ENCODE measurements at places on chromosomes 5 and 9.

DNA sequence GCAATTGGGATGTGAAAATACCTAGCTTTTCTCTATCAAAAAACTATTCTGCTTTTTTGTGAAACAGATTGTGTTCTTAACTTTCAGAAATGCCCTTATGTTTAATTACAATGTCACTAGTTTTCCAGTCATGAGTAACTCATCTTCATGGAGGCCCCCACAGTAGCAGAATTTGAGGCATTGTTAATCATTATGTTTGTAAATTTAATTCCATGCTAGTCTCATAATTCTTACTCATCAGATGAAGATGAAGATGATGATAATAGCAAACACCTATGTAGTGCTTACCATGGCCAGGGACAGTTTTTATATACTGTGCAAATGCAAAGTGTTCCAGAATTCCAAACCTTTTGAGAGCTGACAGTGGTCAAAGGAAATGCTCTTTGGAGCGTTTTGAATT lies 27.7 kb upstream of the F2R start:
- DNase-seq: no peak

DNA sequence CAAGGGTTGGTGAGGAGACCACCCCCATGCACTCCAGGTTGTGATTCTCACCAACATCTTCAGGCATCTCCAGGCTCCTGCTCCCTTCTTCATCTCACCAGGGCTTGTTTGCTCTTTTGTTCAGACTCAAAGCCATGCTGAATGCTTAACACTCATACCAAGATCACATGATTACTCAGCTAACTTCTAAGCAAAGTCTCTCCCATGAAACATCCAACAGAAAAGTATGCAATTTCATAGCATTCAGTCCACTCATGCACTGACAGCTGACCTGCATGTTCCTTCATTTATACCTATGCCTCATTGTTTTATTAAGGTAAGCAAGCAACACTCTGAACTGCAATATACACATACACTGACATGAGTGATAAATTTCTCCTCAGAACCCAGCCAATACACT lies 69.0 kb downstream of the SHC3 start:
- no peak for DNase-seq

DNA sequence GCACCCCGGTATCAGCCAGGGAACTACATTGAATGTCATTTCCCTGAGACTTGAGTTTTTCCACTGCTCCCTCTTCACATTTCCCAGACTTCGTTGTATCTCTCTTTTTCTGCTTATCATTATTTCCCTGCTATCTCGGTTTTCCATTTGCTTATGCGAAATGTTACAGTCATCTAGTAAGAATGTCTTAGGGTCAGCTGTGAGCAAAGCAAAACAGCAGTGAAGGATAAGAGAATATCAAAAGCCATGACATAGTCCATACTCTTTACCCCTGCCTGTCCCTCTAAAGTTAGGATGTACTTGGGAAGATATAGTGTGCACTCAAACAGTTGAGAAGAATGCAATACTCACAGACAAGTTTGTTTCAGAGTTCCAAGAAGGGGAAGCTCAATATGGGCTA lies 88.7 kb downstream of the ITGA1 start:
- no peak for DNase-seq

DNA sequence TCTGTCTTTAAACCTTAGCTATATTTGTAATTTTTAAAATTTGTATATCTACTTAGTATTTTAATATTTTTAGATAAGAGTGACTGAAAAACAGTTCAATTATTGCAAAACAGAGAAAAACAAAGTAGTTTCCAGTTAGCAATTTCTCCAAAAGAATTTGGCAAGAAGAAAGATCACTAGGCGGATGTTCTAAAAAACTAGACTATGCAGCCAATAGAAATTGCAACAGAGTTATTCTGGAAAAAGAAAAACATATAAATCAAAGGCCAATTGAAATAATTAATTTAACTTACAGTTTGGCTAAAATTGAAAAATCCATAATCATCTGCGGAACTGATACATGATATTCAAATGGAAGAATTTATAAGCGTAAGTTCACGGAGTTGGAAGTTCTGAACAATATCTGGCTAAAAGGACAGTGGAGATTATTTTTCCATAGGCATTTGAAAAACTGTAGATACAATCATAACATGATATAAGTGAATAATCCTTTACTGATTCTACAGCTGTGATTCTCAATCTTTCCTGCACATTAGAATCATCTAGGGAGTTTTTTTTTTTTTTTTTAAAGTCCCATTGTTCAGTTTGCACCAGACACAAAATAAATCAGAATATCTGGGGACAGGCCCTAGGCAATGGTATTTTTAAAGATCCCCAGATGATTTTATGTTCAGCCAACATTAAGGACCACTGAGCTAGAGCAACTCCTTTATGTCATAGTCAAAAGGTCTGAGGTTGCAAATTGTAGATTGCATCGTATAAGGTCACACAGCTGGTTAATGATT lies 605.1 kb upstream of the DAB2 start:
- no peak for DNase-seq

DNA sequence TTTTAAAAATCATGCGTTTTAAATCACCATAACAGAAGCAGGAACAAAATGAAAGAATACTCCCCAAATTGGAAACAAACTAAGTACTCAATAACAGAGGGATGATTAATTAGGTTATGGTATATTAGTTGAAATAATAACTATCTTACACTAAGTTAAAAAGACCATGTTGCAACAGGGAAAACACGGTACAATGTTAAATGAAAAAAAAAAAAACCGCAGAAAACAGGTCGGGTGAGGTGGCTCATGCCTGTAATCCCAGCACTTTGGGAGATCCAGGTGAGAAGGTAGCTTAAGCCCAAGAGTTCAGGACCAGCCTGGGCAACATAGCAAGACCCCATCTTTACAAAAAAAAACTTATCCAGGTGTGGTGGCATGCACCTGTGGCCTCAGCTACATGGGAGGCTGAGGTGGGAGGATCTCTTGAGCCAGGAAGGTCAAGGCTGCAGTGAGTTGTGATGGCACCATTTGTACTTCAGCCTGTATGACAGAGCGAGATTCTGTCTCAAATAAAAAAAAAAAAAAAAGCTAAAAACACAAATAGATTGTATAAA lies 2.4 kb upstream of the PTPN3 start:
- no peak for DNase-seq

- no peak for DNase-seq
Observed at GRCh38 chr5:72552041-72552557, 44.9 kb upstream of the ZNF366 start.

- no peak for DNase-seq
Observed at GRCh38 chr5:39231705-39232525, 12.6 kb upstream of the FYB1 start.

DNA sequence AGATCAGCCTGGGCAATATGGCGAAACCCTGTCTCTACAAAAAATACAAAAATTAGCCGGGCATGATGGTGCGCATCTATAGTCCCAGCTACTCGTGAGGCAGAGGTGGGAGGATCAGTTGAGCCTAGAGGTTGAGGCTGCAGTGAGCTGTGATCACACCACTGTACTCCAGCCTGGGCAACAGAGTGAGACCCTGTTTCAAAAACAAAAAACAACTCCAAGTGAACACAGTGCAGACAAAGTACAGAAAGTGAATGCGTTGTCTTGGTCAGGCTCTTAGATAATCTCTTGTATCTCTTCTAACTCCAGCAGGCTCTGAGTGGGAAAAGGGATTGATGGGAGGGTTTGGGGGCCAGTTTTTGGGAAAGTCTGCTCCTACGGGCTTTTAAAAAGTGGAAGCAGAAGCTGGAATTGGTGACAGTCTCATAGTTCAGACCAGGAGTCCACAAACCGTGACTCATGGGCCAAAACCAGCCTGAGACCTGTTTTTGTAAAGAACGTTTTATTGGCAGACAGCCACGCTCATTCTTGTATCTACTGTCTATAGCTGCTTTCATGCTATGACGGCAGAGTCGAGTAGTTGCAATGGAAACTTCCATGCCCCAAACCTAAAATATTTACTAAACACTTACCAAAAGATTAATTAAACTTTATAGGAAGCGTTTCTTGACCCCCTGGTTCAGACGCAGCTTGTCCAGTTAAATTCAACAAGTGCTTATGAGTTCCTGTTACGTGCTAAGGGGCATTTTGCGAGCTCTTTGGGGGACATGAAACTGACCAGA lies 32.9 kb downstream of the NDST1 start:
- peak; percentile 82 for DNase-seq

GRCh38 chr5:72238712-72239445 lies 81.2 kb downstream of the MRPS27 start:
- DNase-seq: no peak

GRCh38 chr9:90505695-90506094 lies 136.9 kb downstream of the DIRAS2 start:
- no peak for DNase-seq

DNA sequence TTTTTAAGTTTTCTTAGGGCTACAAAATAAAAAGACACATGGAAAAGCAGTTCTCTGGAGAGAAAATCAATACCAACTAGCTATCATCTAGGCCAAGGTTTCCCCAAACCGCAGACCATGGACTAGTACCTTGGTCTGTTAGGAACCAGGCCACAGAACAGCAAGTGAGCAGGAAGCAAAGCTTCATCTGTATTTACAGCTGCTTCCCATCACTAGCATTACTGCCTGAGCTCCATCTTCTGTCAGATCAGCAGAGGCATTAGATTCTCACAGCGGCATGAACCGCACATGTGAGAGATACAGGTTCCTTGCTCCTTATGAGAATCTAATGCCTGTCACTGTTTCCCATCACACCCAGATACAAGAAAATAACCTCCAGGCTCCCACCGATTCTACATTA lies 1907.6 kb upstream of the ACO1 start:
- no peak for DNase-seq

DNA sequence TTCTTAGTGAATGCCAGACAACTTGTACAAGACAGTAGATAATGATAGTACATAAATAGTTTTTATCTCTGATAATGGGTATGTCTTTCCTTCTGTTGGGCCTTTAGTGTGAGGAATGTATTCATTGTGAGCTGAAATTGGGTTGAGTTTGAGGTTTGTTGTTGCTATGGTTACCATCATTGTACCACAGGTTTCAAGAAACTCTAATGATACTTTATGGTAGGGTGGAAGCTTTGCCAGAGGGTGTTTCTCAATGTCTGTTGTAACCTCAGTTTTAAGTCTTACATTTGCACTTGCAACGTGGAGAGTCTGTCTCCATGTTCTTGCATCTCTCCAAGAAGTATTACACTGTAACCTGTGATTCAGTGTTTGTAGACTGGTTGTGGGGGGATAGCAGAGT lies 1550.1 kb downstream of the MAT2B start:
- DNase-seq: no peak

- no peak for DNase-seq
Observed at GRCh38 chr5:172029876-172030275, 23.4 kb upstream of the FBXW11 start.

DNA sequence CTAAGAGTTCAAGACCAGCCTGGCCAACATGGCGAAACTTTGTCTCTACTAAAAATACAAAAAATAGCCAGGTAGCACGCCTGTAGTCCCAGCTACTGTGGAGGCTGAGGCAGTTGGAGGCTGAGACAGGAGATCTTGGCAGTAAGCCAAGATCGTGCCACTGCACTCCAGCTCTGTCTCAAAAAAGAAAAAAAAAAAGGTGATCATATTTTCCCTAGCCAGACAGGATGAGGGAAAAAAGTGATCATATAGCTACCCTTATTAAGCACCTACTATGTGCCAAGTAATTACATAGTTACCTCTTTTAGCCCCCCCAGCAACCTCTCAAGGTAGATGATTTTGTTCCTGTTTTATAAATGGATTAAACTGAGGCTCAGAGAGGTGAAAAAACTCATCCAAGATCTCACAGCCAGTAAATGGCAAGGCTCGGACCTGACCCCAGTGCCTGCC lies 18.1 kb upstream of the RPL26L1 start:
- no peak for DNase-seq

DNA sequence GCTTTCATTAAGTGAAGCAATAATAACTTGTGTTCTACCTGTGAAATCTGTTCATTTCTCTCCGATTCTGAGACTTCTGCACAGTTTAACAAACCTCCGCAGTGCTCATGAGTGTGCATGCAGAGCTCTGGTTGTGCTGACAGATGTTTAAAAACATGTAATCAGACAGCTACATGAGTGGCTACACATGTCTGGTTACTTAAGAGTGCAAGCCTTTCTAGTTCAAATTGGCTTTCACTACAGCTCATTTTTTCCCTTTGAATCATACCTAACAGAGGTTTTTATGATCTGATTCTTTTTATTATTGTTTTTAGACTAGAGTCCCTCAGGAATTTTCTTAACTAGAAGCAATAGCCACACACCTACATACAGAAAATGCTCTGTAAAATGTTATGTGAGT lies 310.2 kb downstream of the ARRDC3 start:
- peak; percentile 7 for DNase-seq

DNA sequence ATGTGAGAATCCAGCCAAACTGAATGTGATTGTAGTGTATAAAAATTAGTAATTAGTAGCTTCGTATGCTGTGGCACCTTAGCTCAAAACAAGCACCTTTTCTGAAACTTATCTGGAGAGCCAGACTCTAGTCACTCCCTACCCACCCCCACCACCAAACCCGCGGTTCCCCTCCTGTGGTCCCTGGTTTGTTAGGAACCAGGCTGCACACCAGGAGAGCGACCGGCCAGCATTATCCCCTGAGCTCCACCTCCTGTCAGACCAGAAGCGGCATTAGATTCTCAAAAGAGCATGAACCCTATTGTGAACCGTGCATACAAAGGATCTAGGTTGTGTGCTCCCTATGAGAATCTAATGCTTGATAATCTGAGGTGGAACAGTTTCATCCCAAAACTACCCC lies 498.6 kb downstream of the CHSY3 start:
- no peak for DNase-seq

DNA sequence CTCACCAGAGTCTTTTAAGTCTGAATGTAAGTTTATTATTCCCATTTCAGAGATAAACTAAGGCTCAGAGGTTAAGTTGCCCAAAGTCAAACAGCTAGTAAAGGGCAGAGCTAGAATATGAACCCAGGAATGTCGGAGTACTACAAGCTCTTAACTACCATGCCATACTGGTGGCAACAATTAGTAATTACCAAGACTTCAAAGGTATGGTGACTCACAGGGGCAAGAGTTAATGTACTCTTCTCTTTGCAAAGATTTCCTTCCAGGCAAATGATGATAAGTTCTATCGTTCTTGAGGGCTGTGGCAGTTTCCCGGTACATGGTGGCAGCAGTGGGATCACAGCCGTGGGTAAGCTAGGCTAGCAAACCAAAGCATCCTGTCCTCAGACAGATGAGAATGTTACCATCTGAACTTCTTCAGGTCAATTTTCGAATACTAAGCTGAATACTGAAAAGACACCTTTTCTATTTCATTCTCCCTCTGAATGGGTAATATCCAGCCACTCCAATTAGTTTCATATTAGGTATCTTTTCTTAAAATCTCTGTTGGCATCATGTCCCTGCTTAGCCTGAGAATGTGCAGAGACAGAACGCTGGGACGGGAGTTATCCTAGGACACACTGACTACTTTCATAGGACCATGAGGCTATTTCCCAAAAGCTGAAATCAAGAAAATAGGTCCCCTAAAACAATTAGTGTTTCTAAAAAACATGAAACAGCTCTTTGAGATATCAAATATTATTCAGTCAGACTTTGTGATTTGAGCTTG lies 117.0 kb upstream of the NR5A1 start:
- DNase-seq: no peak

GRCh38 chr9:121222524-121223171 lies 21.0 kb upstream of the RAB14 start:
- peak; percentile 53 for DNase-seq
